ENCODE measurements at places on chromosomes 12 and 14. TPM values are rescaled to one million over a fixed set of nuclear protein-coding genes. Genes with fewer than 3 reads are reported as not detected.

DNA sequence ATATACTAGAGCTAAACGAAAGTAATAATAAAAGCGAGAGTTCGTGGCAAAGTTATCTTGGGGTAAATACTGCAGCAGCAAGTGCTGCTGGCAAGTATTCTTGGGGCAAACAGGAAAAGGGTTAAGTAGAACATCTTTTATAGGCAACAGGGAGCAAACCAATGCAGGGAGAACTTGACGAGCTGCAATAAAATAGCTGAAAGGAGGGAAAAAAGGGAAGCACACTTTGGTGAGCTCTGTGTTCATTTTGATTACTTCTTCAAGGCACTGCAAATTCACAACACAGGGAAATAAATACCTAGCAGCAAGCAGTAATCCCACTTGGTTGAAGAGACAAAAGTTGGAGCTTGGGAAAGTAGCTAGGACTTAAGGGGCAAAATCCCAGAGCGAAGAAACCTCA is 42.3 kb upstream of the TTC7B start:
- no peak for DNase-seq

GRCh38 chr12:107605293-107605692 is 80.3 kb upstream of the PWP1 start:
- DNase-seq = no peak

DNA sequence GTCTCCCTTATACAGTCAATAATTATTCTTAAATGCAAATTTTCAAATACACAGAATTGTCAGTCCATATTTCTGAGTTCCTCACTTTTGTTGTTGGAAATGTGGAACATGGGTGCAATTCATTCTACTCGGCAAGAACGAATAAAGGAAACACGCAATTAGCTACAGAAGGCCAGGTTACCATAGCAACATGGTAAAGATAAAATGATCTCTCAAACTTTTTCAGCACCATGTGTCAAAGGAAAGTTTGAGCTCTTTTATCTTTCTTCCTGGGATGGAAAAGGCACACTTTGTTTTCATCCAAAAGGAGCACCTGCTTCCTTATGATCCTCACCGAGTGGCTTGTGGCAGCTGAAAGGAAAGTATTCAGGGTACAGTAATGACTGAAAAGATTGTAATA is 595.0 kb downstream of the RPS29 start:
- DNase-seq = no peak

DNA sequence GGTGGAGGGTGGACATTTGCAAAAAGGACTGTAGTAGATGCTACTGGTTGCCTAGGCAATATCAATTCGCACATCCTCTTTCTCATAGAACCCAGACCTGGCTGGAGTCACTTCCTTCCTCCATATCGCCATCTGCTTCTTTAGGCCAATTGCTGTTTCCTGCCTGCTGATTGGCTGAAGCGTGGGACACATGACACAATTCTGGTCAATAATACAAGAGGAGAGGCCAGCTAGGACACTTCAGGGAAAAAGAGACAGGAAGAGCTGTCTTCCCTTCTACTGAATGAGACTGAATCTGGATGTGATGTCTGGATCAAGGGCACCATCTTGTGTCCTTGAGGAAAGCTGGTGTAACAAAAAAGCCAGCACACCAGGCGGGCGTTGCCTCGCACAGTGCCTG is 53.8 kb downstream of the TRPV4 start:
- DNase-seq = no peak

DNA sequence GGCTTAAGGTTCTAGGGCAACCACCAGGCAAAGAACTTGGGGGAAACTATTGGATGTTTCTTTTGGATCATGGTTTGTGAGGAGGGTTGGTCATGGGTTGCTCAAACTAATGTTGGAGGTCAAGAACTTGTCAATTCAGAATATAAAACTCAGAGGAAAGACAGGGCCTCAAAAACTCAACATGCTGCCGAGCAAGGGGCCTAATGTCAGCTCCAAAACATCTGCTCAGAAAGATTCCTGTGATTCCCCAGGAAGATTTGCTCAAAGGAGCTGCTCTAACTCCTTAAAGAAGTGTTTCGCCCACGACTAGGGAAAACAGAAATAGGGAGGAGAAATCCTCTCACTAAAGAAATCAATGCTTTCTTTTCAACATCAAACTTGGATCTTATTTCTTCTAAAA is 3.7 kb upstream of the IGF1 start:
- DNase-seq = no peak

DNA sequence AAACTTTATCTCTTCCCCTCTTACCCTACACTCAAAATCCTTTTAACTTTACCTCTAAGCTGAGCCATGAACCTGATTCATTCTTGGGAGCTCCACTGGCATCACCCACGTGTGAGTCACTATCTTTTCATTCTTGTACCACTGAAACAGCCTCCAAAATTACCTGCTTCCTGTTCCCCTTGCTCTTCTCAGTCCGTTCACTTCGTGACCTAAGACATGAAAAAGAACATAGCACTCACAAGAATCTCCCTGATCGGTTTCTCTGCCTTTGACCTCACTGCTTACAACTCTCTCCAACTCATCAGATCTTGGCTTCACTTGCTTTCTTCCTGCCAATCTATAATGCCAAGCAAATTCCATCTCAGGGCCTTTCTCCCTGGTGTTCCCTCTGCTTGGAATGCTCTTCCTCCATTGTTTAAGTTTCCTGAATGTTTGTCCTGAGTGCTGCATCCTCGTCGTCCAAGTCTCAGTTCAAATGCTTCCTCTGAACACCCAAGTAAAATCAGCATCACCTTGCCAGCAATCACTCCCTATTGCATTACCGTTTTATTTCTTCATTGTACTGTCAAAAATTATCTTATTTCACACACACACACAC is 9.2 kb downstream of the GLIPR1 start:
- peak; percentile 24 for DNase-seq

- DNase-seq = no peak
Observed at GRCh38 chr14:75634848-75635247, 25.8 kb downstream of the ERG28 start.

GRCh38 chr14:68956724-68957123 is 22.4 kb downstream of the ACTN1 start:
- DNase-seq = no peak

GRCh38 chr14:24606297-24606696 is 3.2 kb downstream of the GZMH start:
- no peak for DNase-seq

GRCh38 chr14:77143071-77143470 is 1.5 kb upstream of the ZDHHC22 start:
- no peak for DNase-seq

DNA sequence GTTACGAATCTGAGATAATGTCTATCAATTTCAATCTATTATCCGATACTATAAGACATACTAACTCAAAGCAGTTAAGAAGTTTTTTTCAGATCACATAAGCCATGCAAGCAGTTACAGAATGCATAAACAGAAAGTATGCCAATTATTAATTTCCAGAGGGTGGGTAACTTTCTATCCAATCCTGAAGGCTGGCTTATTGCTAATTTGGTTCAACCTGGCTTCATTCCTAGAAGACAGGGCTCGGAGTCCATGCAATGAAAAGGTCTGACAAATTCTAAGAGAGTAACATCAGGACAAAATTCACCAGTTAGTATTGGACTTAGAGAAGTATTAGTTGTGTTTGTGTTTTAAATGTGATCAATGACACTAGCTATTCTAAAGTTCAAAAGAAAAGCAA is 15.0 kb downstream of the FERMT2 start:
- DNase-seq = no peak

DNA sequence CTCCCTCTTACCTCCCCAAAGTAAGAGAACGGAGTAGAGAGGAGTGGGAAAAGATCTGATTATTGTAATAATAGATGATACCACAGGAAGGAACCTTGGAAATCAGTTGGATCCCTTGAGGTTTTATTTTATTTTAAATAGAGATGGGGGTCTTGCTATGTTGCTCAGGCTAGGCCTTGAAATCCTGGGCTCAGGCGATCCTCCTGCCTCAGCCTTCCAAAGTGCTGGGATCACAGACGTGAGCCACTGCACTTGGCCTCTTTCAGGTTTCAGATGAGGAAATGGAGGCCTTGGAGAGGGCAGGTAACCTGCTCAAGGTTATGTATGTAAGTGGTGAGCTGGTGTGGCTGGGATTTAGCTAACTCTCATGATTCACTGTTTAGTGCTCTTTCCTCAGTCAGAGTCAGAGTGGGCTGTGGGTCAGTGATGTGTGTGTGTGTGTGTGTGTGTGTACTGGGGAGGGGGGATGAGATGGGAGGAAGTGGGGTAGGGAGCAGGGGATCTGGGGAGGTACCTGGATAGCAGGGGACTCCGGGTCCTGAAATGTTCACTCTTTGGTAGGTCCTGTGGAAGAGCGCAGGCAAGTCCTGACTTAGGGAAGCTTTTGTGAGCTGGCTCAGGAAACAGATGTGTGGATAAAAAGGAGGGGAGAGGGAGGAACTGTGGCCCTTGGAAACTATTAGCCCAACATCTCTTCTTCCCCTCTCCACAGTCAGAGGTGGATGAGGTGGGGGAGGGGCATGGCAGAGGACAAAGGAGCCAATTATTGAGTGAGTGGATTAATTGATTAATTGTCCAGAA is 4.7 kb upstream of the CISTR start:
- DNase-seq = no peak

DNA sequence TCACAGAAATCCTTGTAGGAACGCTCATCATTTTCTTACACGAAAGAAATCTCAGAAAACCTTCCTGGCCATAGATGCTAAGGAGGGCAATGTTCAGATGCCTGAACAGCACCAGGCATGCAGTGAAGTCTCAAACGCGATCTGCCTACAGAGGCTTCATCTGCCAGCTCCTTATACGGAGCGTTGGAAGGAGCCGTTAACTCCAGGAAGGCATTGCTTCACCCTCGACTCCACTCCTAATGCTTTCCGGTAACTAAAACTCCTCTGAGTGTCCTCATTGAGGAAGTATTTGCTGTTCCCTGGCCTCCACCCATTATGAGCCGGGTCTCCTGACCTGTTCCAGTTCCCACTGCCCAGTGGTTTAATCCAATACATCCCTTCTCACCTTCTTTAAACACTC is 502.7 kb downstream of the BCL11B start:
- DNase-seq = no peak

GRCh38 chr14:20846560-20846959 is 43.9 kb upstream of the RNASE1 start:
- DNase-seq = no peak

DNA sequence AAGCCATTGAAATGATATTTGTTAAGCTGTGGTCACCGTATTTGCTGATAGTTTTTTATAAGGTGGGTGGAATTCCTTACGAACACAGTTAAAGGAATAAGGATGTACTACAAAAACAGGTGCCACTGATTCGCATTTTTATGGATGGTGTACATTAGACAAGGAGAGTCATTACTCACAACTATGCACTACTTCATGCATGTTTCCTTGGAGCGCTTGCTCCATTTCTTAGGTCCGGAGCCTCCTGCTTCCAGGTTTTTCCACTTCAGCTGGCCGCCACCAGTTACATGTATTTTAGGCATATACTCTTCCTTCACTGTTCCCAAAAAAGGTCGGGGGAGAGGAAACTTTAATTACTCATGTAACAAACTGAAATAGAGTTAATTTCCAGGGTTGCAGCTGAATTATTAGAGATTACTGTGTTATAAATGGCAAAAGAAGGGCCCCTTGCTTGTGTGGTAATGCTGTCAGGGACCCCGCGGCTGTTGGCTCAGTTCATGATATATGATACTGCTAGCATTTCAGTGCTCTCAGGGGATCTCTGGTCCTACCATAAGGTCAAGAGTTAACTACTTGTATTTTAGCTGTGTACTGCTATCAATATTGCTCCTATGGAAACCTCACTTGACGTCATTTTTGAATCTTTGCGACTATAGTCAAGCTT is 454.7 kb downstream of the NPAS3 start:
- DNase-seq = no peak

DNA sequence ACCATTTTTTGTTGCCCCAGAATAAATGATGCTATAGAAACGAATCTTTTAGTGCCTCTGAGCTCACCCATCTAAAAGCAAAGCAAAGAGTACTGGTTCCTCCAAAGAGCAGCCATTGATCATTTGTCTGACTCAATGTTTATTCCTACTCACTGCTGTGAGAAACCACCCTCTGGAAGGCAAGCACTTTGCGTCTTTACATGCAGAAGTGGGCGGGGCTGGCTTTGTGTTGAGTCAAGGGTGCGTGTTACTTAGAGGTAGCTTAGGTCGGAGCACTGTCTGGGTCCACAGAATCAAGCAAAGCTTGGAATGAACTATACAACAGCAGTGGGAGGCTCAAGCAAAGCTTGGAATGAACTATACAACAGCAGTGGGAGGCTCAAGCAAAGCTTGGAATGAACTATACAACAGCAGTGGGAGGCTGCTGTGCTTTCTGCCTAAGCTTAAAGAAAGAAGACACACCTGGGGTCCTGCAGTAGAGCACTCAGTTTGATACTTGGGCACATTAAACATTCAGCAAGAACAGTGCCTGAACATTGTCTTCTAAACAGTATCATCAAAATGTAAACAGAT is 77.2 kb upstream of the PRICKLE1 start:
- no peak for DNase-seq

DNA sequence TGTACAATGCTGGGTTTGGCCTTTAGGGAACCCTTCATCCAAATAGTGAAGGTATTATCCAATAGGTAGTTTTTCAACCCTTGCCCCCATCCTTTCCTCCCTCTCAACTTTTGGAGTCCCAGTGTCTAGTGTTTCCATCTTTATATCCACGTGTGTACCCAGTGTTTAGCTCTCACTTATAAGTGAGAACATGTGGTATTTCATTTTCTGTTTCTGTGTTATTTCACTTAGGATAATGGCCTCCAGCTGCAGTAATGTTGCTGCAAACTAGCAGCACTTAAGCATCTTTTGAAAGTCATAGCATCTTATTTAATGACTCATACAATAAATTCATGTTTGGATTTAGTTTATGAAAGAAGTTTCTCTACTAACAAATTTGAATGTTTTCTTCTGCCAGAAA is 442.5 kb downstream of the NELL2 start:
- no peak for DNase-seq

- no peak for DNase-seq
Observed at GRCh38 chr14:30559638-30560091, 707 bp downstream of the G2E3 start.

GRCh38 chr12:114442578-114442977 is 36.6 kb upstream of the TBX5 start:
- DNase-seq = no peak

GRCh38 chr14:32254952-32255679 is 52.0 kb upstream of the RNU6-8 start:
- no peak for DNase-seq

- no peak for DNase-seq
Observed at GRCh38 chr12:101407049-101407435, 530 bp downstream of the ARL1 start.

- DNase-seq = no peak
Observed at GRCh38 chr14:103290961-103291360, 43.1 kb upstream of the EIF5 start.

AQP5 gene
- not detected for total RNA-seq

TRAFD1 gene
- total RNA-seq = 74.3 TPM

INHBC gene
- total RNA-seq = not detected

PTPRR gene
- total RNA-seq = not detected

GALNT9 gene
- total RNA-seq = 0.41 TPM

FAM181A gene
- not detected for total RNA-seq

CCDC198 gene
- total RNA-seq = not detected

PPP1R36 gene
- not detected for total RNA-seq

RASSF8 gene
- total RNA-seq = 0.56 TPM

CPNE6 gene
- total RNA-seq = not detected

RPS6KA5 gene
- 17.7 TPM for total RNA-seq

GALNT4 gene
- total RNA-seq = 6.5 TPM

Measured in activated naive CD4-positive, alpha-beta T cell treated with anti-CD3 and anti-CD28 coated beads, Interleukin-2, amount 50 U/mL, for 72 hours (primary cell).